ENCODE measurements at places on chromosomes 1 and 21.

GRCh38 chr1:214192825-214193643 is 87.9 kb upstream of the SMYD2 start:
- no peak for DNase-seq

DNA sequence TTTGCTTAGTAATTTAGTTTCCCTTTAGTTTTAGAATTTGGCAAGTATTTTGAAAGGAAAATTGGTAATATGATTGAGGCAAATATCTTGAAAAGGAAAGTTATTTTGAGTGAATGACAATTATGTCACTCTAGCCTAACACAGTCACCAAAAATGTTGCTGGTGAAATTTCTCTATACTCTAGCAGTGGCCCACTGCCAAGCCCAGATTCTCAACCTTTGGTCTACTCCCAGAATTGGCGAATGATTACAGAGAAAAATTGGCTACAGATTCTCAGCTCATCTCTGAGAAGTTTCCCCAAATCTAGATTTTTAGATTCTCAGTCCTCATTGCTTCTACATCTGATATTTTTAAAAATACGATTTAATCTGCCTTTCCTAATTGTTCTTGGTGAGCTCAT is 84.9 kb downstream of the PIGK start:
- no peak for DNase-seq

GRCh38 chr1:91608876-91609275 is 108.2 kb downstream of the CDC7 start:
- DNase-seq, result no peak

GRCh38 chr1:244945109-244945671 is 80.8 kb upstream of the HNRNPU start:
- no peak for DNase-seq

DNA sequence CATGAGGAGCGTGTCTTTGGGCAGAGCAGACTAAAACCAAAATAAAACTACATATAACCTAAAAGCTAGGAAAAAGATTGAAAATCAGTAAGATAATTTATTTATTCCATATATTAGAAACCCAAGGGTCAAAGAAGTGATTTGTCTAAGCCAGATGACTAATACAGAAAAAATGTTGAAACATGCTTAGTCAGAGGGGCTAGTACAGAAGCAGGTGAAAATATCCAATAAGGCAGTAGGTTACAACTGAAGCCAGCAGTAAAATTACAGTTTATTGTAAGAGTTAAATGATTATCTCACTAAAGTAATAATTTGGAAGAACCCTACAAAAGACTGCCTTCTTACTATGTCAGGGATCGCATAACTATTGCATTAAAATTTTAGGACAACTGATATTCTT is 1190.9 kb upstream of the PRMT6 start:
- no peak for DNase-seq

DNA sequence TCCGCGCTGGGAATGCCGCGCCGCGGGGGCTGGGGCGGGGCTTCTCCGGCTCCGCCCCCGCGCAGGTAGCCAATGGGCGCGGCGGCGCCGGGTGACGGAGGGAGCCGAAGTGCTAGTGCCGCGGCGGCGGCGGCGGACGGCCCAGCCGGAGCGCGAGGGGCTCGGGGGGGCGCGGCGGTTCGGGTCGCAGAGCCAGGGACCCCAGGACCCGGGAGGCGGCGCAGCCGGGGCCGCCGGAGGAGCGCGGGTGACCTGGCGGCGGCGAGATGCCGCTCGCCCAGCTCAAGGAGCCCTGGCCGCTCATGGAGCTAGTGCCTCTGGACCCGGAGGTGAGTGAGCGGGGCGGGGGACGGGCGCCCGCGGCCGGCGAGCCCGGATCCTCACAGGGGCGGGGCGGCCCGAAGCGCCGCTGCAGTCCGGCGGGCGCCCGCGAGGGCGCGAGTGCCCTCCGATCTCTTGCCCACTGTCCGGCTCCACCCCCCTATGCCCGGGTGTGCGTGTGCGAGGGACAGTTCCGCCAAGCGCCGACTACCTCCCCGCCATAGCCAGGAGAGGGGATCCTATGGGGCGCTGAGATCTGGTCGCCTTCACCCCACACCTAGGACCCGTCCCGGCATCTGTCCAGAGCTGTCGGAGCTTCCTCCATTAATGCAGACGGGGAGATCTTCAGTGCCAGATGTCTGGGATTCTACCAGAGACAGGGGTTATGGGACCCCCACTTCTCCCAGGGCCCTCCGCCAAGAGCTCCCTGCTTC is at the start of gene RPS6KA1:
Gene RPS6KA1 (plus strand): TSS at position 107 of the 755 bp plus-strand sequence. CDS start 160 bp downstream, at position 267.
- DNase-seq, result peak; percentile 70

GRCh38 chr1:40625076-40625475 is 40.4 kb downstream of the RIMS3 start:
- DNase-seq, result no peak

DNA sequence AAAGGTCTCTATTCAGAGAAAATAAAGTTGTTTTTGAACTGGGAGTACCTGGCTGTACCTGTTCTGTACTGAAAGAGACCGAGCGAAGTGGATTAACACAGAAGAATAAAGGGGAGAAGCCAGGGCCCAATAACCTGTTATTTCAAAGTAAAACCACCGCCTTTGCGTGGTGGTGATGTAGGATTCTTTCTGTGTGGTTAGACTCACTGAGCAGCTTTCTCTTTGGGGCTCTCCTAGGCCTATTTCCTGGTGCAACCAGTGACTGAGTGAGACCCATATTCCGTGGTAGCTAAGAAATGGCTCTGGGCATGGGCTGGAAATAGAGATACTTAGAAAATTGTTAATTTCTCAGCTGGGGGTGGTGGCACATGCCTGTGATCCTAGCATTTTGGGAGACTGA is 99.9 kb downstream of the XCL2 start:
- no peak for DNase-seq

DNA sequence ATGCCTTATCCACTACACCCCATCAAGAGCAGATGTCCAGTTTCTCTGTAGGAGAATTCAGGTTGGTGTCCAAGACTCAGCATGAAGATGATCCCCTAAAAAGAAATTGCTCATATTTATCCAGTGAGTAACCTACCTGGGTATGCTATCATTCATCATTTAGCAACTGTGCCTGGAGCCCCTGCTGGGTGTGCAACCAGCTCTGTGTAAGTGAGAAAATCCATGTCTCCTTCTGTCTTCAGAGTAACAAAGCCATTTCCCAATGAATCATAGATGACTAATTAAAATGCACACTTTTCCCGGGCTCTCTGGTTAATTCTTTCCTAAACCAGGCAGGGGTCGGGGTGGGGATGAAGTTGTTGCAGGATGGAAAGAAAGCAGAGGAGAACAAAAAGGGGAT is 35.8 kb downstream of the OLFML3 start:
- no peak for DNase-seq
